ENCODE measurements at places on chromosomes 4 and X.

- DNase-seq: peak; percentile 39
Observed at GRCh38 chr4:68373513-68373912, 23.6 kb upstream of the YTHDC1 start.

DNA sequence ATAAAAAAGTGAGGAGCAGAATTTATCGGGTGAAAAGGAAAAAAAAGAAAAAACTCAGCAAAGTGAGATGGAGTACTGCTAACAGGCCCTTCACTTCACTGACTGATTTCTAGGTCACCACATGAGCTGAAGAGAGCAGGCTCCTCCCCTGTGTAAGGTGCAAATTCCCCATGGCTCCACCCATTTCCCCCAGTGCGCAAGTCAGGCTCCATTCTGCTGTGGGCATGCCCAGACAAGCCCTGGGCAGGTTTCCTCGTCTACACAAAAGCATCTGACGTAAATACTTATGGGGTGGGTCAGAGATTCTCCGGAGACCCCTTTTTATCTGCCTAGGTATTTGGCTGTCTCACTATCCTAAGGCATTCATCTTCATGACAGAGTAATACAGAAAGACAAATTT lies 157.9 kb downstream of the MAGEB5 start:
- no peak for DNase-seq

DNA sequence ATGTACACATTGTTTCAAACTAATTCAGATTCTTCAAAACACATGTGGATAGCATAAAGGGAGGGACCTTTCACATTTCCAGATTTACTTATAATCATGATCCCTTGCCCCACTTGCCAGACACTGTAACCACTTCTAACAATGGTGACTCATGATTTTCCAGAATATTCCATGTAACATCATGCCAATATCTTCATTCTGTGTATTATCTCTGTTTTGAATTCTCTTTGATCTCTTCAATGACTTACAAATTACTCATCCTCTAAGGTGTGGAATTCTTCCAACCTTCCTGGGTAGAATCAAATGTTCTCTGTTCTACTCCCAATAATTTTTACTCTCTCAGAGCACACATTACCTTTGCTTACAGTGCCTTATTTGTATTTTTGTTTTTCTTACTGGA lies 517.1 kb downstream of the PCDH7 start:
- DNase-seq: no peak

- no peak for DNase-seq
Observed at GRCh38 chrX:20221902-20222301, 44.8 kb downstream of the RPS6KA3 start.

- no peak for DNase-seq
Observed at GRCh38 chrX:72176981-72177380, 4.6 kb upstream of the PIN4 start.

- DNase-seq: no peak
Observed at GRCh38 chrX:57674861-57675260, 5.2 kb downstream of the NLRP2B start.

DNA sequence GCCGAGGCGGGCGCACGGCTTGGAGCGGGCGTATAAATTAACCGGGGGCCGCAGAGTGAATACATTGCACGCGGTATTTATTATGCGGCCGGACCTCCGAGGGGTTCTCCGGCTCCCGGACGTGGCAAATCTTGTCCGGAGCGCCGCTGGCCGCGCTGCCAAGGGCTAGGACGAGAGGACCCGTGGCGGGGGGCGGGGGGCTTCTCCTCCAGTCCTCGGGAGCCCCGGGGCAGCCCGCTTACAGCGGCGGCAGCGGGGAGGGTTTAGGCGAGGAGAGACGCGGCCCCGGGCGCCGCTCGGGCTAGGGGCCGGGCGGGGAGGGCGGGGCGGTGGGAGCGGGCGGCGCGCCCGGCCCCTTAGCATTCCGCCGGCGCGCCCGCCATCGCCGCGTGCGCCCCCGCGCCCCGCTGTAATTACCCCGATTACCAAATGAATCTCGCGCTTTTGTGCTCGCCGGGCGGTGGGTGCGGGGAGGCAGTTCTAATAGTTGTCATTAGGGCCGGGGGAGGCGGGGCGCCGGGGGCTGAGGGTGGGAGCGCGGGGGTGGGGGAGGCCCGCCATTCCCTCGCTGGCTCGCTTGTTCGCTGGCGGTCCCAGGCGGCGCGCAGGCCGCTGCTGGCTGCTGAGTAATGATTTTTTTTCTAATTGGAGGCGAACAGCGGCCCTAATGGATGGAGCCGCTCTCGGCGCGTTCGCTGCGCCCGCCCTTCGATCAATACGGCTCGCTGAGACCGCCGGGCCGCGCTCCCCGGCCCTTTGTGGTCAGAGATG lies 276.6 kb downstream of the BCOR start:
- DNase-seq: no peak

DNA sequence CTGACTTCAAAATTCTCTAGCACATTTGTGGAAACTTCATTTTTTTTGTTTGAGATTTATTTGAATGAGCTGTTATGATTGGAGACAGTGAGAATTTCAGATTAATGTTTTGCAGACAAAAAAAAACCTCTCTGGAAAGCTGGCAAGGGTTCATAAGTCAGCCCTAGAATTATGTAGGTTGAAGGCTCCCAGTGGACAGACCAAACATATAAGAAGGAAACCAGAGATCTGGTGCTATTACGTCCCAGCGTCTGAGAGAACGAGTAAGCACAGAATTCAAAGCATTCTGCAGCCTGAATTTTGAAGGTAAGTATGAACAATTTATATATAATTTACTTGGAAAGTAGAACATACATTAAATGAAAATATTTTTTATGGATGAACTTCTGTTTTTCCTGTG lies at the start of gene AGTR2:
Gene AGTR2, plus strand, starts transcription at position 234 of the 400 bp plus-strand sequence. CDS start 1,537 bp downstream, outside the sequence.
- DNase-seq: no peak

GRCh38 chr4:143411527-143412419 lies 75.1 kb downstream of the GAB1 start:
- DNase-seq: no peak

GRCh38 chr4:99826016-99826415 lies 9.4 kb downstream of the DAPP1 start:
- no peak for DNase-seq

GRCh38 chrX:136310411-136310810 lies 9.6 kb downstream of the ADGRG4 start:
- no peak for DNase-seq

- no peak for DNase-seq
Observed at GRCh38 chr4:16154451-16154850, 70.6 kb upstream of the PROM1 start.

DNA sequence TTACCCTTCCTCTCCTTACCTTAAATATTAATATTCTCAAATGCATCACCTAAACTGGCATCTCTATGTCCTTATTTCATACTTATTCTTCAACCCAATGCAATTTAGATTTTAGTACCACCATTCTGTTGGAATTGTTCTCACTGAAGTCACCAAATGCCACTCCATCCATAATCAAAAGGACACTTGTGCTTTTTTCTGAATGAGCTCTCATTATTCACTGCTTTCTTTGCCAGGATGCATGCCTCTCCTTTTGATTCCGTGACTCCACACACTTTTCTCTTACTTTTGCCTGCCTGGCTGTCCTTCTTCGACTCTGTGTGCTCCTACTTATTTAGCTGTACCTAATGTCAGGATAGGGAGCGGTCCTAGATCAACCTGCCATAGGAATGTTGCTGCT lies 633.1 kb upstream of the BOD1L1 start:
- no peak for DNase-seq

DNA sequence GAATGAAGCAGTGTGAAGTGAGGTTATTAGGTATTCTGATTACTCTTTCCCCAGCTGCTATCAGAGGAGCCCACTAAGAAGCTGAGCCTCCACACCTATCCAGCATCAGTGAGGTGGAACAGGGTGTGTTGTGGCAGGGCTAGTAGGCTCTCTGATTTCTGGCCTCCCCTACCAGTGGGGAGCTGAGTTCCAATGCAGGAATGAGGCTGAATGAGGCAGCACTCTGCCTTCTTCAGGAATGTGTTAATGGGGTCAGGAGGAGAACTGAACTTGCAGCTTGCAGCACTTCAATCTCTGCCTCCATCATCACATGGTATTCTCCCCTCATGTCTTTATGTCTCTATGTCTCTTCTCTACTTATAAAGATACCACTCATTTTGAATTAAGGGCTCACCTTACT lies 26.9 kb downstream of the SOX3 start:
- DNase-seq: no peak

- no peak for DNase-seq
Observed at GRCh38 chr4:24890561-24891126, 22.2 kb downstream of the CCDC149 start.

DNA sequence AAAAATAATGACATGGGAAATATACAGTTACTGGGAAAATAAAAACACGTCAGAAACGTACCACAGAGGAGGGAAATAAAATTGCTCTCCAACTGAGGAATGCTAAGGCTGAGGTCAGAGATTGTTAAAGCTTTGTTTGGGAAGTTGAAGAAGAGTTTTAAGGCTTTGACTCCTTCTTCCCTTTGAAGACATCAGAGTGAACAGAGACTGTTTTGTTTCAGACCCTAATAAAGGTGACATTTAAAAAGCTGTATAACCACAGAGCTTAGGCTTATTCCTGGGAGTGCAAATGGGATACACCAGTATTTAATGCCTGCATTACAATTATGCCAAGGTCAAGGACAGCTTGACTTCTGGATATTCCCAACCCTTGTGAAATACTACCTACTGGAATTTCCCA lies 102.8 kb downstream of the TRIML1 start:
- no peak for DNase-seq

DNA sequence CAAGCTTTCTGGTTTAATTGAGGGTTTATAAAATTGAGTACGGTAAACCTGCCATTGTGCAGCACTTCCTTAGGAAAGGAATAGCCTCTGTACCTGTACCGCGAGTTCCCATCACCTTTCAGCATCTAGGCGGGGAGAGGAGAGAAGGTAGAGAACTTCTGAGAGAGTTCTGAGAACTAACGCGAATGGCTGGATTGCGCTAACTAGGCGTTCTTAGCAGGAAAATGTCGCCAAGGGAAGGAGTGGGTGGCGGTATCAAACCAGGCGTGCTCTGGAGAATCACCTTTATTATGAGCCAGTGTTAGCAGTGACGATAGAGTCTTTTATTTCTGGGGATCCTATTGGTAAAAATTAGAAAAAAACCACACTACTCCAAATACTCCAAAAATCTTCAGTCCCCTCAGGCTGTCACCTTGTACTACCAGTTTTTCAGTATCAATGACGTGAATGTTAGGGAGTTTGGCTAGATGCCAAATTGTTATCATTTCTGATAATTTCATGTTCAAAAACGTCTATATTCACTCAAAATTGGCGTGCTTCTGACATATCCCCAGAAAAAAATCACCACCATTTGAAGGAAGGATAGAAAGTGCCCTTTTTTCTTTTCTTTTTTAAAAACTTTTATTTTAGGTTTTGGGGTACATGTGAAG lies 1.4 kb downstream of the UGT8 start:
- DNase-seq: no peak

- no peak for DNase-seq
Observed at GRCh38 chrX:40097504-40098263, at the start of gene BCOR. Gene BCOR (minus strand): TSS chrX:40097958. CDS start chrX:40077929, 20,029 bp downstream.

GRCh38 chr4:7156328-7156727 lies 36.0 kb upstream of the SORCS2 start:
- DNase-seq: no peak

DNA sequence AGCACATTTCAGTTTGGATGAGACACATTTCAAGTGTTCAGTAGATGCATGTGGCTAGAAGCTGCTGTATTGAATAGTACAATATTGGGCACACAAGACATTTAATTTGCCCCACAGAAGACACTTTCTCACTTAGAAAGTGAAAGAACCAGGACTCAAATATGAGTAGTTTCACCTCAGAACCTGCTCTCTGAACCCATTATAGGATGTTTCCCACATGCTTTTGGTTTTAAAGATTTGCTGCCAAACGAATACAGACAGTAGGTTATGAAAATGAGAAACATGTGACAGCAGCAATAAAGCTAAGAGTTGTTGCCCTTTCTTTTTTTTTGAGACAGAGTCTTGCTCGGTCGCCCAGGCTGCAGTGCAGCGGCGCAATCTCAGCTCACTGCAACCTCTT lies 32.3 kb downstream of the C4orf54 start:
- DNase-seq: no peak

DNA sequence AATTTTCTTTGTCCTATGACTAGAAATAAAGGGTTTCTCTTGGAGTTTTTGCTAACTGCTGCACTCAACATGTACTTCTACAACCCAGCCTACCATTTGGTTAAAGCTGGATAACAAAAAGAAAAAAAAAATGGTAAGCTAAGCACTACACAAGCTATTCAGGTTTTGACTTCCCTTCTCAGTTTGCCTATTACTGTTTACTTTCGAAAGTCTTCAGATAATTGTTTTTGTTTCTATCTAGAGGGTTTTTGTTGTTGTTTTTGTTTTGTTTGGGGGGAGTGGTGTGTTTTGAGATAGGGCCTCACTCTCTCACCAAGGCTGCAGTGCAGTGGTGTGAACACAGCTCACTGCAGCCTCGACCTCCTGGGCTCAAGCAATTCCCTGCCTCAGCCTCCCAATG lies 46.6 kb downstream of the CLOCK start:
- no peak for DNase-seq

DNA sequence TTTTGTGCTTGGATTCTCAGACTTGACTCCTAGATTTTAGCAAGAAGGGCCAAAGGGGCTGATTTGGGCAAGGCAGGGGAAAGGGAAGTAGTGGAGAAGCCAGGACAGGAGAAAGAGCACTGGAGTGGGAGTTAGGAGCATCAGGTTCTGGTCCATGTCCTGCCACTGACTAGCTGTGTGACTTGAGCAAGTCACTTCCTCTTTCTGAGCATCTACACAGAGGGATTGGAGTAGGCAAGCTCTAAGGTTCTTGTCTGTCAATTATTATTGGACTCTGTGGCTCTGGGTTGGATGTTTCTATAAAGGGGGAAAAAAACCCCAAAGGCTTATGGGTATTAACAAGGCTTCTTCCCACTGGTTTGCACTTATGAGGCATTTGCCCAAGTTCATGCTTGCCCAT lies 24.4 kb downstream of the PLAC1 start:
- DNase-seq: no peak

DNA sequence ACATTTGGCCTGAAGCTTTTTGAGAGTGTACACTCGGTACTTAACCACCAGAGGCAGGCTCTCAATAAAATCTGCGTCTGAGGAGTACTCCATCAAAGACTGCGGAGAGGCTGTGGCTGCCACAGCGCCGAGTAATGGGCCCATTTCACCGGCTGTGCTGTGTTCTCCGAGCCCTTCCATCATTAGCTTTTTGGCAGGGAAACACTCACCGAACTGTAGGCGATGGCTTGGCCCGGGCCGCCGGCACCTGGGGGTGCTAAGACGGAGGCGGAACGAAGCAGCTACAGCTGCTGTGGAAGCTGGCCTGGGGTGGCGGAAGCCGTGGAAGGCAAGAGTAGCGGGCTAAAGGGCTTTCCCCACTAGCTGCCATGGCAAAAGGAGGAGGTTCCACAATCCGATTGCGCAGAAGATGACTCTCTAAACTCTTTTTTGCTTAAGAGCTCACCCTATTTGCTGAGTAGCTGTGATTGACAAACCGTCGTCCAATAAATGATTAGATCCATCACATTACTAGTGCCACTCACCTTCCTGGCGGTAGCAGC lies 48.5 kb upstream of the PABPC1L2A start:
- no peak for DNase-seq

DNA sequence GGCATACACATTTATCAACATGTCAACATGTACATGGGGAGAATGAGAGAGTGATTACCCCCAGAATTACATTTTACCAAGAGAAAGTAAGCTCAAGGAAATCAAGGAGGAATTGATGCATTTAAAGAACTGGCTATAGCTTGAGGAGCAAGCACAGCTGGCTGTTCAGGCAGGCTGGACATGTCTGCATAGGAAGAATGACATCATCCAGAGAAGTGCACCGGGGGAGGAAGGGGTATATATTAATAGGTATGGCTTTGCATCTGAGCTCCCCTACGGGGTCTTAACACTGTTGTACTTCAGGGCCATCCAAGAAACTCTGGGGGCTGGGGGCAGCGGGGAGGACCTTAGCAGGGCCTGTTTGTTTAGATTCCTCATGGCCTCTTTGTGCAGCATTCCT lies 222.4 kb upstream of the VCX start:
- DNase-seq: no peak
